ENCODE measurements at places on chromosomes 12 and 14.

GRCh38 chr12:23039834-23040233 lies 414.9 kb downstream of the ETNK1 start:
- DNase-seq: no peak

DNA sequence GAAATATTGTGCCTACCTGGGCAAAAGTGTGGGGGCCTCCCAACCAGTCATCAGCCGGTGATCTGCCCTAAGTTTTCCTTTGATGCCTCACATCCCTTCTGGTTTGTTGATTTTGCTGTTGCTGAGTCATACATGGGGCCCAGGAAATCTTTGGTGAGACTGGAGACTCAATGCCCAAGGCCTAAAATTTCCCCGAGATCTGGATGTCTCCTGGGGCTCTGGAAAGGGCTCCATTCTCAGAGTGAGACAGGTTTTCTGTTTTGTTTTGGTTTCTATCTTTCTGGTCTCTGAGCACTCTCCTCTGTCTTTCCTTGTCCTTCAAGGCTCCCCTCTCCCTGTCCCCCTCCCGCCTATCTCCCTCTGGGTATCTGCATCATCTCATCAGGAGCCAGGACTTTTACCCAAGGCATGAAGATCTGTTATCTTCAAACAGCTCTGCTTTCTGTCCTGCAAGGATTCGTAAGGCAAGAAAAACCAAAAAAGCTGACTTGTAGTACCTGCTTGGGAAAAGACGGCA lies 152.8 kb upstream of the MAX start:
- no peak for DNase-seq

- no peak for DNase-seq
These were observed 10.4 kb downstream of the LUM start for GRCh38 chr12:91100906-91101305.

DNA sequence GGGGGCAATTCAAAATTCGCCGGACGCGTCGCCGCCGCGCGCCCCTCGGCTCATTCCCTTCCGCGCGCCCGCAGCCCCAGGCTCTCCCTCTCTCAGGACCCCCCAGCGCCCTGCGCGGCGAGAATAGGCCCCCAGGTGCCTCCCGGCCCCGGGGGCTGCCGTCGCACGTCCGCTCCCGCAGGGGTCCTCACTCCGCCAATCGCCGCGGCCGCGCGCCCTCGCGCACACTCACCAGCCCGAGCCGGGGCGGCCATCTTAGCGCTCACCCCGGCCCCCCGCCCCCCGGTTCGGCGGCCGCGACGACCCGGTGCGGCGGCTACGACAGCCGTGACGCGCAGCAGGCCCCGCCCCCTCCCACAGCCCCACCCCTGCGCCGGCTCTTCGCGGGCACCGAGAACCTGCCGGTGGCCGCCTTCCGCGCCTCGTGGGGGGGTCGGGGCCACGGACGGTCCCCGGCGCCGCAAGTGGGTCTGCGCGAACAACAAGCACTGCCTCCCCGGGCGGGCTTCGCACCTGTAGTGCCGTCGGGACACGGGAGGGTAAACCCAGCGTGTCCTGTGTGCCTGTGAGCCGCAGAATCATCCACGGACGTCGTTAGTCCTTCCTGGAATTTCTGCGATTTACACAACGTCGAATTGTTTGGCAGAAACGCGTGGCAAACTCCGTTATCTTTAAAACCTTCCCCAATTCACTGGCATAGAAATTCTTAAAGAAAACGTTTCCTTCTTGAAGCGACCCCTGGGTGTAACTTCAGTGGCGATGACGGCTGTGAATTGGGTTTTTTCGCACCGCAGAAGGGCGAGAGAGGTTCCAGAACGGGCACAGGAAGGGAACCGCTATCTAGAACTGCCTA lies 2.5 kb downstream of the USP44 start:
- no peak for DNase-seq

DNA sequence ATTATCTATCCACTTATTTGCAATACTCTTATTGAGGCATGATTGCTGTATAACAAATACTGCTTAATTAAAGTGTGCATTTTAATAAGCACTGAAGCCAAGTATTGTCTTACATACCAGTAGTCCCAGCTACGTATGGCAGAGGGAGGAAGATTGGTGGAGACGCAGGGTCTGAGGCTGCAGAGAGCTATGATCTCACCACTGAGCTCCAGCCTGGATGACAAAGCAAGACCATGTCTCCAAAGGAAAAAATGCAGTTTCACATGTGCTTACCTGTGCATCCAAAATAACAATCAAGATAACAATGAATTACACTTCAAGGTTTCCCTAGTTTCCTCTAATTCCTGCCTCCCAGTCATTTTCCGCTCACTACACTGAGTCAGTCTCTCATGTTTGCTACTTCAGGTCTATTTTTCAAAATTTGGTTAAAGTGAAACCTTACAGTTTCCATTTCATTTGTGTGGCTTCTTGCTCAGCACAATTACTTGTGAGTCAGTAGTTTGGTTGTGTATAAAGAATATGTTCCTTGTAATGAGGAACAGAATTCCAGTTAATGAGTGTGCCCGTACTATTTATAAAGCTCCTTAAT lies 1250.1 kb downstream of the TMEM121 start:
- DNase-seq: no peak

- no peak for DNase-seq
These were observed 4.8 kb upstream of the NINJ2 start for GRCh38 chr12:668090-668481.

GRCh38 chr12:104218935-104219334 lies 3.4 kb downstream of the TXNRD1 start:
- no peak for DNase-seq

DNA sequence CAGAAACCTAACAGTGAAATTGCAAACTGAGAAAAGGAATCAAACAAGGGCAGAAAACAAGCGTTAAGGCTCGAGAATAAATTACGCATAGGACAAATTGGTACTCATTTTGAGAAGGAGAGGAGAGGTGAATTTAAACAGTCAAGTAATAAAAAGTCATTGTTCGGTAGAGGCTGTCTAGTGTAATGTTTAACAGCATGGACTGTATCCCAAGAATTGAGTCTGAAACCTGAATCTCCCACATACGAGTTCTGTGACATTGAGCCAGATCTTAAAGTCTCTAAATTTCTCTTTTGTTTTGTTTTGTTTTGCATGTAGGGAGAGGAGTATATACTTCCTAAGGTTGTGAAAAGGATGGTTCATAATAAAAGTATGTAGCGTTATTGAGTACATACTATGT lies 216.5 kb upstream of the BTG1 start:
- DNase-seq: no peak

DNA sequence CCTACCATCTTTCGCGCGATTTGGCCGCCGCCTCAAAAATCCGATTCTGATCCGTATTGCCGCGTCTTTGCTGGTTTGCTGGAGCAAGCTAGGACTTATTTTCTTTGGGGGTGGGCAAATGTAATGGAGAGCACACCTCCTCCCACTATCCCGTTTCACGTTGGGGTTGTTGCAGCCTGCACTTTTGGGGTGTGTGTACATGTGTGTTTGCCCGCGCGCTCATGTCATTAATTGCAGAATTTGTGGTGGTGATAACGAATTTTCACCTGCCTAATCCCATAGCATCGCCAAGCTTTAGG lies 657 bp downstream of the METAP2 start:
- DNase-seq: no peak

GRCh38 chr12:42086031-42086430 lies 58.6 kb downstream of the GXYLT1 start:
- no peak for DNase-seq

DNA sequence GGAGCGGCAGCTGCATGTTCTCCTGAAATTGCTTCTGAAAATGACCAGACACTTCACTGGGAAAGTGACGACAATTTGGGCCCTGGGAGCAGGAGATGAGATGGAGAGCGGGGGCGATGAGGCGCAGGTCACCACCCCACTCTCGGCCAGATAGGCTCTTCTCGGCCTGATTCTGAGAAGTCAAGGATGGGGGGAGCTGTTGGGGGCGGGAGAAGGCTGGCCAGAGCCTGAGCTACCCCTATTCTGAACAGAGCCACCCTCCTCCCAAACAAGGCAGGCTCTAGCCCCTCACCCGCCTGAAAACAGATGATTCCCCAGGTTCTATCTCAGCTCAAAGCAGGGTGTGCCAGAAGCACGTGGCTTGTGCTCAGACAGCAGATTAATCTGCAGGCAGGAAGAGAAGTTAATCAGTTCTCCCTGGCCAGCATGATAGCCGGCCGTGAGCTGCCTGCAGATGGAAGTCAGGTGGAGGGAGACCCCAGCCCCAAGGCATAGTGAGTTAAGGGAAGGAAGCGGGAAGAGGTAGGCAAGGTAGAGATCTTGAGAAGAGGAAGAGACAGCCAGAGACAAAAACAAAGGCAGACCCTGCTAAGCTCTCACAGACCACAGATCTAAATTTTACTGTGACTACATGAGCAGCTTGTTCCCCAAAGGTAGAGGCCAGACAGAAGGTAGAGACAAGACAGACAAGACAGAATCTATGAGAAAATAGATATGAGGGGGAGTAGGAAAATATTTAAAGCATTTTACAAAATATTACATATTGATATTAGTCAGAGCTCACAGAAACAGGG lies 10.9 kb upstream of the TAC3 start:
- no peak for DNase-seq

DNA sequence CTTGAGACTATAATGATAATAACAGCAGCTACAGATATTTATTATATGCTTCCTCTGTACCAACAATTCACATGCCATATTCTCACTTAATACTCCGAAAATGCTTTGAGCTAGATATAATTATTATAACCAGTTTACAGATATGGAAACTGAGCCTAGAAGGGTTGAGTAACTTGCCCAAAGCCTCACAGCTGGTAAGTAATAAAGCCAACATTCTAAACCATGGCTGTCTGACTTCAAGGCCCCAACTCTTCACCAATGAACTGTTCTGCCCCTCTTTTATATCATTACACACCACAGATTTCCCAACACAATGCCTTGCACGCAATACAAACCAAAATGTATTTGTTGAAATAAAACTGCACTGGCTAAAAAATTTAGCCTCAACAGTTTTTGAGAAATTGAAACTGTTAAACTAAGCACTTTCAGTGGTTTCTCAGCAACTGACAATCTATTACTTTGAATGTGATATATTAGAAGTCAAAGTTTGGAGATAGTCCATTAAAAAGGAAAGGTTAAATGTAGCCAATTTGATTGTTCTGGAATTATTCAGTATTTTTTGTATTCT lies 222.5 kb upstream of the ARHGAP5 start:
- no peak for DNase-seq

DNA sequence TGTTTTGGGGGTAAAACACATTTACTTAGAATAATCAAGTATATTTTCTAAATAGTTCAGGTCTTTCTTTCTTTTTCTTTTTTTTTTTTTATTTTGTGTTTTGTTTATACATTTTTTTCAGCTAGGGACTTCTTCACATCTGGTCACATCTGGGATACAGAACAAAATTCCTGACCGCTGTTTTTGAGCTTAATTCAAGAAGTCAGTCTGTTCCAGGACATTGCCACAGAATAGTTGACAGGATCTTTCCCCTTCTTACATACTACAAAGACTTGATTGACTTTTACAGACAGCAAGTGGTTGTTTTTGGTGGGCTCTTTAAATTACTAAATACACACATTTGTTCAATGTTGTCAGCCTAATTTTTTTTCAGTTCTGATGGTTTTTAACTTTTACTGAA lies 41.8 kb upstream of the DCN start:
- DNase-seq: no peak

- DNase-seq: no peak
These were observed 16.3 kb downstream of the AKAP6 start for GRCh38 chr14:32345311-32345791.

- DNase-seq: no peak
These were observed 49.8 kb downstream of the ADCK1 start for GRCh38 chr14:77849711-77850110.

- no peak for DNase-seq
These were observed 75.0 kb upstream of the SLC24A4 start for GRCh38 chr14:92247947-92248346.

DNA sequence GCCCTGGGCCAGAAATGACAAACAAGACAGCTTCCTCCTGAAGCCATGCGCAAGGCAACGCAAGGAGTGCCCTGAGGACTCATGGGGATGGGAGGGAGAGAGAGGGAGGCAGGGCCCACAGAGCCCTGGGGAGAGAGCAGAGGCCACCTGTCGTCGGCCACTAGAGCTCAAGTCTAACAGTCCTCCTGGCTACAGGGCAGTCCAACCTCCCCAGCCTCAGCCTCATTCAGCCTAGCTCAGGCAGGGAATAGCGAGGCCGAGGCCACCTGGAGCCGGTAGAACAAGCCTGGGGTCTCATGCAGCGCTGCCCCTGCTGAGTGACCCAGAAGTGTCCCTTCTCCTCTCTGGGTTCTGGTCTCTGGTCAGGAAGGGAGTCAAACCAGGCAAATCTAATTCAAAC lies 69.5 kb downstream of the BCL11B start:
- DNase-seq: no peak
